ENCODE measurements at places on chromosomes 11 and 22.

DNA sequence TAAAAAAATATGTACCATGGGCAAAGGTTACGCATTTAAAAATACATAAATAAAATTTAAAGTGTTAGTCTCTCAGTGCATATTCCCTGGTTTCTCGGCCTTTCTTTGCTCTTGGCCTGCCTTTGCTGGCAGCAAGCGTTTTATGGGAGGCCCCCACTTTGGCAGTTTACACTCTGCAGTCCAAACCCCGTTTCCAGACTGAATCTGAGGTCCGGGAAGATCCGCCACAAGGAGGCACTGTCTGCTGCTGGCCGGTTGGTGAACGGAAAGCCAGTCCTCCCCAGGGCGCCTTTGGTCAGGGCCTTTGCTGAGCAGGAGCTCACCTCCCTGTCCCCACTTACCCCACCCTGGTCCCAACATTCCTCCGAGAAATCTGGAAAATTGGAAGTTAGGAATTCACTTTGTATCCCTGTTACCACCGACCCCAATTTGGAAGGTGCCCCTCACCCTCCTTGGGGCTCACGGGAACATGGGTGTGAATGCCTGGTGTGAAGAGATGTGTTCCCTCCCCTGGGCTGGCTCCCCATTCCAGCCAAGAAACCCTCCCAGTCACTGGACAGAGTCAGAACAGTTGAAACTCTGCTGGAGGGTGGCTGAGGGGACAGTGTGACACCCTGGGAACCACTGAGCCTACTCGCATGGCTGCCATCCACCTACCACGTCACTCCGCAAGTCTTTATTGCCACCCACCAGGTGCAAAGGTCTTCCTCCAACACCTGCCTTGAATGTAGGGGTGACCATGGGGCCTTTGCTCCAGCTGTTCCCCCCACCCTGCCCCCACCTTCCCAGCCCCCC, 9.4 kb upstream of the SF1 start:
- DNase-seq = no peak

GRCh38 chr11:4665424-4665823, 21.6 kb downstream of the OR51E1 start:
- no peak for DNase-seq

DNA sequence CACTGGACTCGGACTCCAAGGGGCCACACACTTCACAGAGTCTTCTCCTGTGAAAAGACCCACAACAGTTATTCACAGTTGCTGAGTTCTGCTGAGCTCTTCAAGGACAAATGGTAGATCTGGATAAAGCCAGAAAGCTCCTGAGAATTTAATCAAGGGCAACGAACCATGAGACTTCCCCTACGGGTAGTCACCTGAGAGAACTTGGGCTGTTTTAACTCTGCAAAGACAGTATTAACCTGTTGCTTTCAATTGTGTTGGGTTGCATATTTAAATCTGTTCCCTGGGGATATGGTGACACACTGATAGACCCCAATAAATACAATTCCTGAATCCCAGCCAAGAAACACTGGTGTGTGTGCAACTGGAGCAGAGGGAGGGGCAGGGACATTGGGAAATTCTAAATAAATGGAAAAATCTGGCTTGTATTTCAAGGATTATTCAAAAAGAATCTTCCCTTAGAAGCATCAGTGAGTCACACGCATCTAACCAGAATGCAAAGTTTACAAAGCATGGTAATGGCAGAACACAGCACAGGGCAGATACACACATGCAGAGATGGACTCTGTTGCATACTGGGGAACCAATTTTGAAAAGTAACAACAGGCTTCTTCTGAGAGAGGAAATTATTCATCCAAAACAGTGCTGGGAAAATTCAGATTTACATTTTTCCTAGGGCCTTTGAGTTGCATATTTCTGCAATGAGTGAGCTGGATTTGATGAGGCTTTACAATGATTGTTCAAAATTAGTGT, 4.0 kb downstream of the KCNJ1 start:
- no peak for DNase-seq

GRCh38 chr22:42716649-42717127, 4.0 kb downstream of the A4GALT start:
- DNase-seq = no peak

DNA sequence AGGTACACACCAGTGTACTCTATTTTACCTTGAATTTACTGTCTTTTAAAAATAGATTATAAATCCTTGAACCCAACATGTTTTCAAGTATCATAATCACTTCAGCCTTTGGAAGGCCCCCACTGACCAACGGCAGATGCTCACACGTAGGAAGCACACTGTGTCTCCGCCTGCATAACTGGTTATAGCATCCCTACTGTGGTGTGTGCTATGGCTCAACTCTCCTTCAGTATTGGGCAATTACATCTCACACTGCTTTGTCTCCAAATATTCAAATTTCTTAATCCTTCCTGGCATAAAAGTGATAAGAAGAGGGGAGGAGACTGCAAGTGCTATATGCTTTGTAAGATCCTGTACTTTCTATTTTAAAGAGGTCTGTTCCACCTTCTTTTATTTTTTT, 165.7 kb downstream of the CADM1 start:
- DNase-seq = no peak

DNA sequence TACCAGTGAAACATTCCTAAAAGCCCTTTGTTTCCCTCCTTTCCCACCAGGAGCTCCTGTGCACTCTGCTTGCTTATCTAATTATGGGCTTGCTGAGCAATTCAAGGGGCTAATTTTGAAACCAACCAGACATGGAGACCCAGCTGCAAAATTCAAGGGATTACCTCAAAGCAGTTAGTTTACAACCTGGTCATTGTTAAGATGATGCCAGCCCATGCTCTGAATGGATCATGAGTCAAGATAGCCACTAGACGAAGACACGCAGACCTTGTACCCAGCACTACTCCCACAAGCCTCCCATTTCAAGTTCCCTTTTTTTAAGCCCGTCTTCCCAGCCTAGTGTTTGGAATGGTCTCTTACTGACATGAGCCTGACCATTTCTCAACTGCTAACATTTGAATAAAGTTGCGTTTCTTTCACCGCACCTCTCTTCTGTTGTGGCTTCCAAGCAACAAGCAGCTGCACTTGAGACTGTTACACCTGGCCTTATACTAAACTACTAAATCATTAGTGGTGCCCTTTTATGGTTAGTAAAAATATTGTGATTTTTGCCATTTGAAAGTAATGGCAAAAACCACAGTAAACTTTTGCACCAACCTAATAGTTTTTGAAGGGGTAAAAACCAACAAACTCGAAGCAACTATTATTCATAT, 315.3 kb upstream of the LUZP2 start:
- no peak for DNase-seq

GRCh38 chr11:114176321-114176720, 116.8 kb downstream of the ZBTB16 start:
- no peak for DNase-seq

DNA sequence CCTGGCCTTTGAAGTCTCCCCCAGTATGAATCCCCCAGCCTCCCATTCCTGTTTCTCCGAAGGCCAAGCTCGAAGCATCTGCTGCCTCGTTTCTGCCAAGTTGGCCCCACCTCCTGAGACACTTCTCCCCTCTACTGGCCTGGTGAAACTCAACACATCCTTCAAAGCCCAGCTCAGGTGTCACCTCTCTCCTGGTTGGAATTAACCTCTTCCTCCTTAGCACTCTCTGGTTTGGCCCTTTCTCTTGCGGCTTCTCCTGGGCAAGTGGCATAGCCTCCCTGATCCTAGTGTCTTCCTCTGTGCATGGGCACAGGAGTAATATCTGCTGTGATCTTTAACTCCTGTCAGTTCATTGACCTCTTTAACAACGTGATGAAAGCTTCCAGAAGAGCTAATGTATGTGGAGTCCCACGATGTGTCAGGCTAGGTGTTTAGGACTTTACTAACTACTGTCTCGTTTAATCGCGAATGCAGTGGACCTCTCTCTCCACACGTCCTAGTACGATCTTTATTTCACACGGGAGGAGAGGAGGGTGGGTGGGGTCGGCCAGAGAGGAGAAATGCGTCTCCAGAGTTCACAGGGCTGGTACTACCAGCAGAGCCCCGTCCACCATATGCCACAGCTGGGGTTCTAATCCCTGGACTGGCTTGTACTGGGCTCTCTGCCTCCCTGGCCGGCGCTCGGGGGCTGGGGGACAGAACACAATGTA, 826 bp upstream of the PTPRJ start:
- DNase-seq = no peak

DNA sequence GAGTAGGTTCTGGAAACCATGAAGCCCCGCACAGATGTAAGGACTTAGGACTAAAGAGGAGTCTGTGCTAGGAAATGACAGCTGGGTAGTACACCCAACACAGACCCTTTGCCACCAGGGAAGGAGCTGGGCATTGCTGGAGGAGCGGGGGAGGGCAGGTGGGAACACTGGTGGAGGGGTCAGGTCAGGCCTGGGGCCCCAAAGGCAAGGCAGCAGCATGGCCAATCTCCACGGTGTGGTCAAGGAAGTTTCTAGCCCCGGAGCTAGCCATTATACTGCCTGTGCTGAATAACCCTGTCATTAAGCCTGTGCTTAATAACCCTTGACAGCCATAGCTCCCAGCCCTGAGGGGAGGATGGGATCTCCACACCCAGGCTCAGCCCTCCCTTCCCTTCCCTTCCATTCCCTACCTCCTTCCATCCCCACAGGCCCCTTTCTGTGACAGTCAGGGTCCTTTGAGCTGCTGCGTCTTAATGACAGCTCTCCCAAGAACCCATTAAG, 2.1 kb downstream of the TMPRSS4 start:
- no peak for DNase-seq

DNA sequence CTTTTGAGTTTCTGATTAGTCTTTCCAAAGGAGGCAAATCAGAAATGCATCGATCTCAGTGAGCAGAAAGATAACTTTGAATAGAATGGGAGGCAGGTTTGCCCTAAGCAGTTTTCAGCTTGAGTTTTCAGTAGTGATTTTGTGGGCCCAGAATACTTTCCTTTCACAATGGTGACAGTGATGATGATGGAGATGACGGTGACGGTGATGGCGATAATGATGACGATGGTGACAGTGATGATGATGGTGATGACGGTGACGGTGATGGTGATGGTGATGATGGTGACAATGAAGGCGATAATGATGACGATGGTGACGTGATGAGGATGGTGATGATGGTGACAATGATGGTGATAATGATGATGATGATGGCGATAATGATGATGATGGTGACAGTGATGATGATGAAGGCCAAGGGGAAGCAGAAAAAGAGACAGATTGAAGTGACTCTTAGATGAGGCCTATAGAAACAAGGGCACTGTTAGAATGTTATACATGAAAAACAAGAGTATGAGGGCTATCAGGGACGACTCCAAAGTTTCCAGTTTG, 153.4 kb upstream of the B3GAT1 start:
- no peak for DNase-seq

DNA sequence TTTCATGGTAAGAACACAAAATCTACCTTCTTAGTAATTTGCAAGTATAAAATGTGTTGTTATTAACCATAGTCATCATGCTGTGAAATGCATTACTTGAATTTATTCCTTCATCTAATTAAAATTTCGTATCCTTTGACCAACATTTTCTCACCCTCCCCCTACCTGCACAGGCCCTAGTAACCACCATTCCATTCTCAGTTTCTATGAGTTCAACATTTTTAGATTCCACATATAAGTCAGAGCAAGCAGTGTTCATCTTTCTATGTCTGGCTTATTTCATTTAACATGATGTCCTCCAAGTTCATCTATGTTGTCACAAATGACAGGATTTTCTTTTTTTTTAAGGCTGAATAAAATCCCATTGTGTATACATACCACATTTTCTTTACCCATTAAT, 43.5 kb upstream of the CCDC179 start:
- no peak for DNase-seq

DNA sequence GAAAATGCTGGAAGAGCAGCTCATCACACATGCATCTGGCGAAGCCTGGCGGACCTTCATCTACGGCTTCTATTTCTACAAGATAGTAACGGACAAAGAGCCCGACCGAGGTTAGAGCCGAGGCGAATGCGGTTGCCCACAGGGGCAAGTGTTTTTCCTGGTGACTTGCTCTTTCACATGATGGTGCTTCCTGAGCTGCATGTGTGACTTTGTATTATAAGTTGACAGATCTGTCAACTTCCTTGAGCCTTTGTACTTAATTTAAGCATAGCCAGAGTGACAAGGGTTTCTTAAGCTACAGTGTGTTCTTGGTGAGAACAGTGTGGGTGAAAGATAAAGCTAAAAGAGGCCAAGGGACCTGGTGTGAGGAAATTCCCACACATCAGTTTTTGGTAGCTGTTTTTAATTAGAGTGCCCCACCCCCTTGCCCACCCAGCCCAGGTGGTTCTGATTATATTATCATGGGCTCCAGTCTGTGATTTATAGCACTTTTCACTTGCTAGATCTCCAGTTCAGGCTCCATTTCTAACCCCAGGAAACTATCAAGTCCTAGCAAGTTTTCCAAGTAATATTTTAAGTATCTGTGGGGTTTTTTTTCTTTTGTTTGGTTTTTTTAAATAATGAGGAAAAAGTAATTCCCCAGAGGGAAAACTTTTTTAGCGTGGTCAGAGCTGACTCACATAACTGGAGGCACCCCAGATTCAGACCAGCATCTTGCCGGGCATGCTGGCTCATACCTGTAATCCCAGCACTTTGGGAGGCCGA, 68.0 kb upstream of the YWHAH start:
- DNase-seq = no peak

DNA sequence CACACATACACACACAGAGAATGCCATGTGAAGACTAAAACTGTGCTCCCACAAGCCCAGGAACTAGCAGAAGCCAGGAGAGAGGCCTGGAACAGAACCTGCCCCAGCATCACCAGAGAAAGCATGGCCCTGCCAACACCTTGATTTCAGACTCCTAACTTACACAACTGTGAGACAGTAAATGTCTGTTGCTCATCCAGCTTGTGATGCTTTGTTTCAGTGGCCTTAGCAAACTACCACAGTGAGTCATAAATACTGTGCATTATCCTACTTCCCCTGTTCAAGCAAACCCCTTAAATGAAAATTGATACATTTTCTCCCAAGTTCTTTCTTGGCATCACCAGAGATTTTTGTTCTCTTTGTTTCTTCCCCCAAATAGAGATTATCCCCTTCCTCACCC, 1539.4 kb upstream of the TENM4 start:
- DNase-seq = no peak

- no peak for DNase-seq
These were observed 38.7 kb downstream of the RTN3 start for GRCh38 chr11:63719987-63720386.

DNA sequence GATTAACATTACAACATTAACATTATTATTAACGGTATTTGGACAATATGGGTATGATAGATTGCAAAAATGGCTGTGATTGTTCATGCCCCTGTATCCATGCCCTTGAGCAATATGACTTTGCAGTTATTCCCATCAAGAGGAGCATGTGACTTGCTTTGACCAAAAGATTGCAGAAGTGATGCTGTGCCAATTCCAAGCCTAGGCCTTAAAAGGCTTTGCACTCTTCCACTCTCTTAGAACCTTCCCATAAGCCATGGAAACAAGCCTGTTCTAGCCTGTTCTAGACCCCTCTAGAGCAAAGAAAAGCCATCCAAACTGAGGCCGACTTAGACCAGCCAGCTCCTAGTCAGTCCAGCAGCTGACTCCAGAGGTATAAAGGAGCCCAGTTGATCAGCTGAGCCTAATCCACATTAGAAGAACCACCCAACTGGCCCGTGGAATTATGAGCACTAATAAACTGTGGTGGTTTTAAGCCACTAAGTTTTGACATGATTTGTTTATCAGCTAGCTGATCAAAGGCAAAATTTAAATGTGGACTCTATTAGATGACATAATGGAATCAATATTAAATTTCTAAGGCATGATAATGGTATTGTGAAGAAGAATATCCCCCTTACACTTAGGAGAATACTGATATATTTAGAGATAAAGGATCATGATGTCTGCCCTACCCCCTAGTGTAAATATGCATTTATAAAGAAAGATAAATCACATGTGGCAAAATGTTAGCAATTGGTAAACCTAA, 28.6 kb downstream of the RAB30 start:
- DNase-seq = no peak

Measured in effector memory CD4-positive, alpha-beta T cell (primary cell).